Activated CD4-positive, alpha-beta T cell treated with anti-CD3 and anti-CD28 coated beads for 36 hours (primary cell): ENCODE measurements at places on chromosomes 16 and 17. TPM values are rescaled to one million over a fixed set of nuclear protein-coding genes. Genes with fewer than 3 reads are reported as not detected.
A peak's percentile ranks its signal among the peaks of the same experiment; 100 is the strongest.

GRCh38 chr16:87608400-87608985 lies 6.2 kb downstream of the JPH3 start:
- peak; percentile 73 for DNase-seq

GRCh38 chr17:1867307-1867706 lies 37.5 kb downstream of the RPA1 start:
- no peak for DNase-seq

- DNase-seq: no peak
Measured at GRCh38 chr17:31136319-31136718, 41.5 kb downstream of the NF1 start.

GRCh38 chr17:61299517-61300513 lies 99.8 kb upstream of the TBX2 start:
- no peak for DNase-seq

Gene KIF19
- total RNA-seq: not detected

Gene ZKSCAN2
- 5.6 TPM for total RNA-seq
